ENCODE measurements at places on chromosomes 1 and 21.

- no peak for DNase-seq
These were observed 109.1 kb upstream of the HOOK1 start for GRCh38 chr1:59705466-59706302.

GRCh38 chr1:165497069-165498013, 46.5 kb upstream of the LRRC52 start:
- no peak for DNase-seq

GRCh38 chr21:18368205-18368604, 35.4 kb downstream of the TMPRSS15 start:
- DNase-seq, result no peak

- no peak for DNase-seq
These were observed 76.7 kb upstream of the CD1D start for GRCh38 chr1:158103861-158104522.

DNA sequence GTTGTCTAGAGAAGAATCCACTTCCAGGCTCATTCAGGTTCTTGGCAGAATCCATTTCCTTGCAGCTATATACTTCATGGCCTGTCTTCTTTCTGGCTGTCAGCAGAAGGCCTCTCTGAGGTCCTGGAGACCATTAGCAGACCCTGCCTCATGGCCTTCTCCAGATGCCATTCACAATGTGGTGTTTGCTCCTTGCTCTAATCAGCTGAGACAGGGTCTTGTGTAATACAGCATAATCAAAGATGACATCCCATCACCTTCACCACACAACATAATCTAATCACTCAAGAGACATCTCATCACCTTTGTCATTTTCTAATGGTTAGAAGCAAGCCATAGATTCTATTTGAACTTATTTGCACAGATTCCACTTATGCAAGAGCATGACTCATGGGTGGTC, 403.9 kb upstream of the LRRC7 start:
- DNase-seq, result no peak

GRCh38 chr1:42848823-42849537, 2.6 kb downstream of the ZNF691 start:
- no peak for DNase-seq

GRCh38 chr1:8154621-8155052, 128.5 kb upstream of the ERRFI1 start:
- DNase-seq, result no peak

DNA sequence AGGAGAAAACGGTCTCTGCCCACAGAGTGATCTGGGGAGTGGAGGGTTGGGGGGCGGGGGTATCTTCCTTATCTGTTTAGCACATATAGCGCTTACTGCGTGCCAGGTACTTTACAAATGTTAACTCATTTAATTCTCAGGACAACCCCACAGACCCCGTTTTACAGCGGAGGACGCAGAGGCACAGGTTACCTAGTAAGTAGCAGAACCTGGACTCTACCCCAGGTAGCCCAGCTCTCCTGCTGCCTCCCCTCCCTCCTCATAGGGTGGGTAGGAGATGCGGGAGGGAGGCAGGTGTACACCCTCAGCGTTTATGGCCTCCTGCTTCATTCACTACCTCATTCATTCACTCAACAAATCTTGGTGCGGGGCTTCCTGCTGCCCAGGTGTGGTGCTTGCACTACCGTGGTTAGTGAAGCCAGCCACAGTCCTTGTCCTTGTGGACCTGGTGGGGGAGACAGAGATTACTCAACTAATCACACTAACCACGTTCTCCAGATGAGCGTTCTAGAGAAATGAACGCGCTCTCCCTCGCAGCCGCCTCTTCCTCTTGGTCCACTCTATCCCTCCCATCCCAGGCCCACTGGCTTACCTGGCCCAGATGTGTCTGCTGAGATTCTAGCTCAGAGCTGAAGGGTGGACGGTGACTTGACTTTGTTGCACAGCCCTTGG, 102.0 kb downstream of the IER5 start:
- DNase-seq, result no peak

DNA sequence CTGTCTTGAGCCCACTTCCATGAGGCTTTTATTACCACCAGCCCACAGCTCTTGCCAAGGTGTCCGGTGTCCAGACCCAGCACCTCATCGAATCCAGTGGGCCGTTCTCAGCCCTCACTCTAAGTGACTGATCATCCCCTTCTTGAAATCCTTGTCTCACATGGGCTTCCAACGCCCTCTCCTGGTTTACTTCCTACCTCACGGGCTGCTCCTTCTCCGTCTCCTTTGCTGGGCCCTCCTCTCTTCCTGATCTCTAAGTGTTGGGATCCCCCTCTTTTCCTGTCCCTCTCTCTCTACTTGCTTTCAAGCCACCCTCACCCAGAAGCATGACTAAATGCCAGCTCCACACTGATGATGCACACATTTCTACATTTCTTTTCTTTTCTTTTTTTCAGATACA, 9.0 kb upstream of the RHBG start:
- DNase-seq, result no peak

DNA sequence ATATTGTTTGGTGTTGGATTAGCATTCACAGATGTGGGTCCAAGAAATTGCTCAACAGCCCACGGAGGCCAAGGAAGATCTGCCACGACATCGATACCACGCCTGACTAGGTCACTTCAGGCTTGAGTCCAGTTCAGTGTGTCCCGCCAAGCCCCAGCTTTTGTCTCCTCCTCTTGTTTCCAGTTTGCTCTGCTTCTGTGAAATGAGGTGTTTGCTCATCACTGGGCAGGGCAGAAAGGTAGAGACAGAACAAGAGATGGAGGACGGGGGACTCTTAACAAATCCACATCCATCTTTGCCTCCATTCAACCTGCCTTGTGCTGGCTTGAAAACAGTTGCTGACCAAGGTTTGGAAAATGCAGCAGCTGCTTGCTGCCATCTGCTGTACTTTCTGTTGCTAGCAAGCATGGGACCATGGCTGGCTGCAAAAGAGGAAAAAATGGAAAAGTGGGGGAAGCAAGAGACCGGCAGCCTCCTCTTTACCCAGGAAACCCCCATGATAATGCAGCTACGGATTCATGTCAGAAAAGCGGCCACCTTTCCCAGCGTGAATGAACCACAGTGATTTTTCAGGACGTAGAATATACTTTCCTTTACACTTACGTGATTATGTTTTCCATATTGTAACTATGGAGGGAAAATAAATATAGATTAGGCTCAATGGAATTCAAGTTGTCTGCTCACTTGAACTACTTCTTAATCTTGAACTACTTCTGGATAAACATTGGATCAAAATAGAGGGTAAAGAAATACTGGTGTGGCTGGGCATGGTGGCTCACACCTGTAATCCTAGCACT, 80.2 kb upstream of the GREM2 start:
- no peak for DNase-seq

- DNase-seq, result no peak
These were observed 4.8 kb downstream of the RSPO1 start for GRCh38 chr1:37629726-37630425.

DNA sequence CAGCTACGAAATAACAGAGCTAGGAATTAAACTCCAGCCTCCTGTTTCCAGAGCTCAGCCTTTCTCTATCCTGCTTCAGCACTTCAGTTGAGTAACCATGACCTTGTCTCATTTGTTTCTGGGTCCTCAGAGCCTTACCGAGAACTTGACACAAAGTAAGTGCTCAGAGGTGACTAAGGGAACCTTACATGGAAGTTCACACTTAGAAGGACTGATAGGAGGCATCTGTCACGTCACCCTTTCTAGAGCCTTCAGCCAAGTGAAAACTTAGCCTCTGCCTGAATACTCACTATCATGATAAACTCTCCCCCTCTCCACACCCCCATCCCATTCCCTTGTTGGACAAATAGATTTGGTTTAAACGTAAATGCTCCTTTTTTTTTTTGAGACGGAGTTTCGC, 9.8 kb upstream of the LUZP1 start:
- no peak for DNase-seq

DNA sequence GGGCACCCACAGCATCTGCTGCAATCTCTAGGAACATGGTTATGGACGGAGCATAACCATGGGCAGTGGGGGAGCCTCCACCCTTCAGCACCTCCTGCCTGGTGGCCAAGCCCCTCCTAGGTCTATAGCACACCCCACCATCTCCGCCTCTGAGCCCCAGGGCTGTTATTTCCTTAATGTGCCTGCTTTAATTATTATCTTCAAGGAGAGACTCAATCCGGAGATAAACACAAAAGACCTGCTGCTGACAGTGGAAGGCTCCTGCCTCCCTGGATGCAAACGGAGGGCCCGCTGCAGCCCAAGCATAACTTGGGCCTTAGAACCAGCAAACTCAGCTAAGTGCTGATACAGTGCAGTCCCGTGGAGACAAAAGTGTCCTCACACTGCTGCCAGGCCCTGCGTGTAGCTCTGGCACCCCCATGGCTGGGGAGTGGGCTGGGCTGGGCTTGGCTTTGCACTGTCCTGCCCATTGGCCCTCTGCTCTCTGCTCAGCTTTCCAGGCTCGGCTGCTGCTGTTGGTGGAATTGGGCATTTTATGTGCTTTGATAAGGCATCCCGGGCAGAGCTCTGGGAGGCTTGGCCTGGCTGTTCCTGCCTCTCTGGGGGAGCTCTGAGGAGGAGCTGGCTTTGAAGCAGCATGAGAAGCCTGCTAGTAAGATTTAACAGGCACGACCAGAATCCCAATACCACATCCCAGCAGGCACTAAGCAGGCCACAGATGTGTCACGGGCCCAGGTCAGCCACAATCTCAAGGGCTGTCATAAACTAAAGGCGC, 620.2 kb downstream of the PTPRU start:
- DNase-seq, result no peak

DNA sequence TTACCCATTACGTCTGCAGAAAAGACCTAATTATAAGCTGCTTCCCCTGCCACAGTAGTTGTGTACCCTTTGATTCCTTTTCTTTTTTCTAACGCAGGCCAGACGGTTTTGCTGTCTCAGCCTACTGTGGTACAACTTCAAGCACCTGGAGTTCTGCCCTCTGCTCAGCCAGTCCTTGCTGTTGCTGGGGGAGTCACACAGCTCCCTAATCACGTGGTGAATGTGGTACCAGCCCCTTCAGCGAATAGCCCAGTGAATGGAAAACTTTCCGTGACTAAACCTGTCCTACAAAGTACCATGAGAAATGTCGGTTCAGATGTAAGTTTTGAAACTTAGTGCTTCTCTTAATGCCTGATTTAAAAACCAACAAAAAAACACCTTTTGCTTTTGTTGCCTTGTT, 35.8 kb downstream of the ATF6 start:
- DNase-seq, result no peak

GRCh38 chr1:109432336-109432735, 6.1 kb upstream of the PSMA5 start:
- DNase-seq, result no peak

DNA sequence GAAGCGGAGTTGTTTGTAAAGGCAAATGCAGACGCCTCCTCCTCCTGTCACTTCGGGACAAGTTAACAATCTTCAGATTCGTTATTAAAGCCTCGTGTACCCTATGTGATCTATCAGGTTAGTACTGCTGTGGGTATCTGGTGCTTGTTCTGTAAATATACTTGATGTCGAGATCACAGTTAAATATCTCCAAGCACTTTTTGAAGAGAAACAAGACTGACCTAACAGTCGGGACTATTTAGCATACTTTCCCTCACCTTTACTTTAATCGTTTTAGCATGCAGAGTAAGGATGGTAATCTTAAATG, 710 bp downstream of the KLHL20 start:
- DNase-seq, result no peak

DNA sequence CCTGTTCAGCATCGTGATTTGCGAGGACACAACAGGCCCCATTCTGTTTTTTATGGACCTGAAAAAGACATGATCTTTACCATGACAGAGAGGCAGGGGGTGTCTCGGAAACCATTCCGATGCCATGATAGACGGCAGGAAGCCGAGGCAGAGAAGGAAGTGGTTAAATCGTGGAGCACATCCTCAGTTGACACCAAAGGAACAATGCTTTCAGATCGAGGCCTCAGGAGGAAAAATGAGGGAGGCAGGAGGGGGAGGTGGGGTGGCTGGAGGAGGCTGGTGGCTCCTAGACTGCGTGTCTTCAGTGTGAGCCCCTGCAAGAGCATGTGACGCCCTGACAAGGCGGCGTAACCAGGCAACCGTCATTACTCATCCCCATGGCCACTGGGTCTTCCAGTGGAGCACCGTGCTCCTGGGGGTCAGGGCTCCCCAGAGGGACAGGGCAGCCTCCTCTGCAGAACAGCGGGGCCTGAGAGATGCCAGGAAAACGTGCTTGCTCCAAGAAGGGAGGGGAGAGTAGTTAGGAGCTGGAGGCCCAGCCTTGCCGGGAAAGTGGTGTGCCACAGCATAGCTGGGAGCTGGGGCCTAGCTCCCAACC, 172.8 kb upstream of the TMEM51 start:
- DNase-seq, result no peak

DNA sequence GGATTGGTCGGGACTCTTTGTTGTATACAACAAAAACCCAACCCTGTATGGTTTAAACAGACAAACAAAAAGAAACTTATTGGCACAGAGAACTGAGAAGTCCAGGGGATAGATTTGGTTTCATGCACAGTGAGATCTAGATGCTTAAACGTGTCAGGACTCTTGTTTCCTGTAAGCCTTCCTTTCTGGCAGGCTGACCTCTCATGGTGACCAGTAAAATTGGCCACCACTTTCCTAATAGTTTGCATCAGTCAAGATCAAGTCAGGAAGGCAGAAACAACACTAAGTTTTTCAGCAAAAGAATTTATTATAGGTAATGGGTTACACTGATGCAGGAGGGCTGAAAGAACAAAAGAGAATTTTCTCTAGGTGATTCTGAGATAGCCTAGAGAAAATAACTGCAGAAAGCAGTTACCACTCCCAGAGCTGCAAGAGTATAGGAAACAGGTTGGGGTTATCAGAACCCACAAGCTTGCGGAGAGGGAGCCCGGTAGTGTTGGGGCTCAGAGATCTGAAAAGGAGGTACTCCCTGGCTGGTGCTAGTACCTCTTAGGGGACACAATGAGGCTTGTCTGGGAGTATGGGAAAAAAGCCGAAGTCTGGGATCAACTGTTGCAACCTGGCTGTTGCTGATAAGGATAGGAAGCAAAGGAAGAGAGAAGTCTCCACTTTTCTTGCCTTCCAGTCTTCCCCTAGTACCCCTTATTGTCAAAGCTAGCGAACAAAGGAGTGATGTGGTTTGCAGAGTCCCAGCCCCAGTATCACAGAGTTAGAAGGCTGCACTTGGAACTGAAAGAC, 21.4 kb downstream of the CITED4 start:
- DNase-seq, result no peak

DNA sequence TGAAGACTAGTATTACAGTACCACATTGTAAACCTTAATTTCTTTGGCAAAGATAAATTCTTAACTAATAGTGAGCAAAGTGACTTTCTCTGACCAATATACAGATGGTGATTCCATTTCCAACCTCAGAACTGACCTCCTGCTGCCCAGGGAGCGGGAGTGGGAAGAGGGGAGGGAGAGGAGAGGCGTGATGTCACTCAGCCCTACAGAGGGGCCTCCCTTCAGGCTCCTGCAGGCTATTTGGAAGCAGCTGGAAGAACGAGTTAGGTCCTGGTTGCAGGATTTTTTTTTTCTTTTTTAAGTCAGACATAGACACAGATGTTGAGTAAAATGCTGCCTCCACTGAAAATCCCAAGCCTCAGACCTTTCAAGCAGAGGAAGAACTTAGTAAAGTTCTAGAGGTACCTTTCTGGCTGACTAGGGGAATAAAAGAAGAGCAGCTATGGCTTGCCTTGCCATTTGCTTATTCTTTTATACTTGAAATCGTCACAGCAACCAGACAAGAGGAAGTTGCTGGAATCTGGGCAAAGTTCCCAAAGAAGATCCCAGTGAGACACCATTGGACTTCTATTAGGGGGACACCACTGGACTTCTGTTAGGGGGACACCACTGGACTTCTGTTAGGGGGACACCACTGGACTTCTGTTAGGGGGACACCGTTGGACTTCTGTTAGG, 54.5 kb downstream of the EXO1 start:
- no peak for DNase-seq
